ENCODE measurements at places on chromosomes 16 and 17.

DNA sequence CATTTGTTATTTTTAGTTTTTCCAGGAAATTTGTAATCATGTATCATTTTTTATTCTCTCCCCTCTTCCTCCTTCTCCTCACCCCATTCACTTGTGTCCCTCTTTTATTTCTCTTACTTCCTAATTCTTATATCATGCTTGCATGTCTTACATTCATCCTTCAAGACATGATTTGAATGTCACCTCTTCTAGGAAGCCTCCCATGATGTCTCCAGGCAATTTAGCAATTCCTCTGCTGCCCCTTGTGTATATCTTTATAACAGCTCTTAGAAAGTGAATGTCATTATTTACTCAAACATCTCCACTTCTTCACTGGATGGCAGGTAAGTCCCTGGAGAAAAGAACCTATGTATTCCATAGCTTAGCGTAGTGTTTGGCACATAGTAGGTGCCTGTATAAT lies 7.8 kb downstream of the HNF1B start:
- no peak for DNase-seq

GRCh38 chr16:10883004-10883403 lies 6.0 kb downstream of the CIITA start:
- no peak for DNase-seq

- no peak for DNase-seq
Measured at GRCh38 chr16:57736419-57737351, 1.1 kb downstream of the KATNB1 start.

DNA sequence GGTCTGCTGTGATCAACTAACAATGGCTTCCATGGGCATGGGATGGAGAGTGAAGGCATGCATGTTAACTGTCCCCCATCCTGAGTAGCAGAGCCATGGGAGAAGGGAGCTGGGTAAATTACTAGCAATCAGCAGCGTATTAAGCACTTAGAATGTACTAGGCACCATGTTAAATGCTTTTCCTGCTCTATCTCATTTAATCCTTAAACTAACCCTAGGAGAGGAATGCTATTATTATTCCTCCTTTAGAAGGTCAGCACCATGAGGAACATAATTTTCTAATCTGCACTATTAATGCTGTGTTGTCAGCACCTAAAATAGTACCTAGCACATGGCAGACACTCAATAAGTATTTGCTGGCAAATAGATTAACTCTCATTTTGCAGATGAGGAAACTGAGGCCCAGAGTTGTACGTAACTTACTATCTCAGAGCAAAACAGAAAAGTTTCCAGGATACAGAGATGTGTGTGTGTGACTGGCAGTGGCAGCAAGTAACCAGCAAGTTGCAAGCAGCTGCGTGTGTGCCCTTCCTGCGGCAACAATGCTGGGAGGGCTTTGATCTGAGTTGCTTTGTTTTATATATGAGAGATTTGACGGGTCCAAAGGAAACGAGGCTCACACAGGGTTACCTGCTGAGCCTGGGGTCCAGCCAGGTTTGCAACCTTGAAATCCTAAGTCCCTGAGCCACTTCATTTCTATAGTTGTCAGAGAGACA lies 6.5 kb upstream of the KLHL36 start:
- DNase-seq = no peak

- DNase-seq = peak; percentile 7
Measured at GRCh38 chr17:13140750-13141149, 122.9 kb upstream of the ELAC2 start.

DNA sequence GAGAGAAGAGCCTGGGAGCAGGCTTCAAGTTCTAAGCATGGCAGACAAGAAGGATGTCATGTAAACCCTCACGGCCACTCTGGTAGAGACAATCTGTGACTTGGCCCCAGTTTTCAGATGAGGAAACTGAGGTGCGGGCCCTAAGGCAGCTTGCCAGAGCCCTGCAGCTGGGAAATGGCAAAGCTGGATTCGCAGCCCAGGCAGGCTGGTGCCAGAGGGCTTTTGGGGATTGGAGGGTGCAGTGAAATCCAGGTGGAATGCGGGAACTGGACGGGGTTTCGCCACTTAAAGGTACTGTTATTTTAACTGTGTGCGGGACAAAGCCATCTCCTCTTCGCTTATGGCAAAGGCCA lies 477 bp upstream of the OSGIN1 start:
- no peak for DNase-seq

- DNase-seq = no peak
Measured at GRCh38 chr17:55706808-55707773, 15.6 kb downstream of the TMEM100 start.

DNA sequence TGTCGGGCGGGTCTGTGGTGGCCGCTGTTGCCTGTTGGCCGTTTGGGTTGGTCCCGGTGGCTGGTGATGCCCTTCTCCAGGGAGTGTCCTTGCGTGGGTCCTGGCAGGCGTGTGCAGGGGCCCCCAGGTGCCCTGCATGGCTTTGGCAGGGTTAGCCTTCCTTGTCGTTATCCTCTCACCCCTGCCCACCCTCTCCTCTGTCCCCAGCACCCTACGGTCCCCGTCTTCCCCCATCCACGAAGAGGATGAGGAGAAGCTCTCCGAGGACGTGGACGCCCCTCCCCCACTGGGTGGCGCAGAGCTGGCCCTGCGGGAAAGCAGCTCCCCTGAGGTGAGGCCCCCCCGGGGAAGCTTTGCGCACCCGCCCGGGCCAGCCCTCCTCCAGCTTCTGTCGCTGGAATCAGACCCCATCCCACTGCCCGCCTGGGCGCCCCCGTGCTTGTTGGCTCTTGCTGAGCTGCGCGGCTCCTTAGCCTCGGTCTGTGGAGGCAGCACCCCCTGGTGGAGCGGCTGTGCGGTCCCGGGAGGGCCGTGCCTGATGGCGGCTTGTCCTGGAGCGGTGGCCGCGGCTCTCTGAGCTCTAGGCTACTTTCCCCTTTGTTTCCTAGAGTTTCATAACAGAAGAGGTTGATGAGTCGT lies 10.6 kb upstream of the NUDT16L1 start:
- DNase-seq = peak; percentile 84

Measured in NB4 (cell line).